Pancreas (tissue), 10 donors: ENCODE measurements at places on chromosomes 16 and 17. TPM values are rescaled to one million over a fixed set of nuclear protein-coding genes. Genes with fewer than 3 reads are reported as not detected.

The YPEL2 gene
- total RNA-seq, result 9.1 TPM

GRCh38 chr16:4780235-4780634 lies 7.9 kb downstream of the SEPTIN12 start:
- no peak overlapping the region for H3K4me3 ChIP-seq
- H3K4me1 ChIP-seq, result no peaks in the 10 kb centered on the region
- H3K27ac ChIP-seq, result no peak overlapping the region
- DNase-seq, result no peak
- no peaks in the 10 kb centered on the region for H3K36me3 ChIP-seq

GRCh38 chr17:45679426-45679825 lies 104.7 kb upstream of the CRHR1 start:
- H3K4me1 ChIP-seq, result no peaks in the 10 kb centered on the region
- H3K27me3 ChIP-seq, result no peaks in the 10 kb centered on the region
- H3K4me3 ChIP-seq, result no peak overlapping the region
- no peak for DNase-seq
- no peak overlapping the region for H3K27ac ChIP-seq
- H3K36me3 ChIP-seq, result no peaks in the 10 kb centered on the region

GRCh38 chr16:49696414-49697101 lies 159.4 kb downstream of the ZNF423 start:
- no peak overlapping the region for H3K27ac ChIP-seq
- no peak overlapping the region for H3K4me3 ChIP-seq
- no peak for DNase-seq
- H3K36me3 ChIP-seq, result no peaks in the 10 kb centered on the region
- H3K4me1 ChIP-seq, result no peaks in the 10 kb centered on the region
